ENCODE measurements at places on chromosomes 11 and 22. TPM values are rescaled to one million over a fixed set of nuclear protein-coding genes. Genes with fewer than 3 reads are reported as not detected.

DNA sequence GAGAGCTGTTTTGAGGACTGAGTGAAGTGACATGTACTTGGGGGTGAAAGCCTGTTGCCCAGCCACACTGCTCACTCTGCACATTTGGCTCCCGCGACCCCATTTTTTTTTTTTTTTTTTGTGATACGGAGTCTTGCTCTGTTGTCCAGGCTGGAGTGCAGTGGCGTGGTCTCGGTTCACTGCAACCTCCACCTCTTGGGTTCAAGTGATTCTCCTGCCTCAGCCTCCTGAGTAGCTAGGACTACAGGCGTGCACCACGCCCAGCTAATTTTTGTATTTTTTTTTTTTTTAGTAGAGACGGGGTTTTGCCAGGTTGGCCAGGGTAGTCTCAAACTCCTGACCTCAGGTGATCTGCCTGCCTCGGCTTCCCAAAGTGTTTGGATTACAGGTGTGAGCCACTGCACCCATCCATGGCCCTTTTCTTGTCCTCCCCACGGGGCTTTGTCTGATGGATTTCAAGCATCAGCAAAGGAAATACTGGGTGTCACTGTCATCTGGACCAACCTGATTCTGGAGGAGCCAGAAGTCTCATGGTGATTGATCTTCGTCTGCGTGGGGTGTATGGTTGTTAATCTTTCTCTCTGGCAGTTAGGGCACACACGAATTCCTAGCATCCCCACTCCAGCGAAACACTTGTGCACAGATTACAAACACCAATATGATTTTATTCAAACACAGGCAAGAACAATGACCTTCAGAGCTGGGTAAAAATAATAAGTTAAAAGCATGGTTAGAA is 3.4 kb upstream of the UCP3 start:
- H3K27ac ChIP-seq: no peak overlapping the region
- H3K4me3 ChIP-seq: no peak overlapping the region
- H3K27me3 ChIP-seq: no peaks in the 10 kb centered on the region
- no peaks in the 10 kb centered on the region for H3K36me3 ChIP-seq
- H3K4me1 ChIP-seq: no peaks in the 10 kb centered on the region
- DNase-seq: no peak

DNA sequence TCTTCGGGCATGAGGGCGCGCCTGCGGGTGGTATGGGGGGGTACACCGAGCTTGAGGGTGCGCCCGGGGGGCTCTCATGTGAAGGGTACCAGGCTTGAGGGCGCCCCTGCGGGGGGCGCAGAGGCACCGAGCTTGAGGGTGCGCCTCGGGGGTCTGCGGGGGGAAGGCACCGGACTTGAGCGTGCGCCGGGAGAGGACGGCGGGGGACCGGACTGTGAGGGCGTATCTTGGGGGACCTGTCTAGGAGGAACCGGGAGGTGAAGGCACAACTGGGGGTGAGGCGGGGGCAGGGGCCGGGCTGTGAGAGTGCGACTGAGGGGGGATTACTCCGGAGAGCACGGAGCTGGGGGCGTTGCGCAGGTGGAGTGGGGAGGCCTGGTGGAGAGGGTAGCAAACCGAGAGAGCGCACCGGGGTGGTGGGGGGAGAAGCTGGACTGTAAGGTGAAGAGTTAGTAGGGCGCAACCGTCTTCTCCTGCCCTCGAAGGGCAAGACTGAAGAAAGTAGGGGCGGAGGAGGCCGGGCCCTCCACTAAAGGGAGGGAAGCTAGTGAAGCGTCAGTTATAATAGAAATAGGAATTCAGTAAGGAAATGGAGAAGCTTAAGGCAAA is 1.1 kb upstream of the DDX6 start:
- no peaks in the 10 kb centered on the region for H3K27me3 ChIP-seq
- H3K36me3 ChIP-seq: no peaks in the 10 kb centered on the region
- peak overlapping the region; percentile 93 for H3K4me3 ChIP-seq
- DNase-seq: no peak

GRCh38 chr11:95363708-95364107 is 132.7 kb upstream of the SESN3 start:
- no peak for DNase-seq
- no peak overlapping the region for H3K27ac ChIP-seq
- H3K4me3 ChIP-seq: no peak overlapping the region
- H3K27me3 ChIP-seq: no peaks in the 10 kb centered on the region
- H3K4me1 ChIP-seq: peaks cover 5% of the 10 kb centered on the region
- H3K36me3 ChIP-seq: no peaks in the 10 kb centered on the region

- no peaks in the 10 kb centered on the region for H3K27me3 ChIP-seq
- DNase-seq: no peak
- H3K27ac ChIP-seq: no peak overlapping the region
- H3K4me3 ChIP-seq: no peak overlapping the region
- no peaks in the 10 kb centered on the region for H3K36me3 ChIP-seq
- no peaks in the 10 kb centered on the region for H3K4me1 ChIP-seq
These were observed 37.1 kb upstream of the SWAP70 start for GRCh38 chr11:9626496-9627394.

DNA sequence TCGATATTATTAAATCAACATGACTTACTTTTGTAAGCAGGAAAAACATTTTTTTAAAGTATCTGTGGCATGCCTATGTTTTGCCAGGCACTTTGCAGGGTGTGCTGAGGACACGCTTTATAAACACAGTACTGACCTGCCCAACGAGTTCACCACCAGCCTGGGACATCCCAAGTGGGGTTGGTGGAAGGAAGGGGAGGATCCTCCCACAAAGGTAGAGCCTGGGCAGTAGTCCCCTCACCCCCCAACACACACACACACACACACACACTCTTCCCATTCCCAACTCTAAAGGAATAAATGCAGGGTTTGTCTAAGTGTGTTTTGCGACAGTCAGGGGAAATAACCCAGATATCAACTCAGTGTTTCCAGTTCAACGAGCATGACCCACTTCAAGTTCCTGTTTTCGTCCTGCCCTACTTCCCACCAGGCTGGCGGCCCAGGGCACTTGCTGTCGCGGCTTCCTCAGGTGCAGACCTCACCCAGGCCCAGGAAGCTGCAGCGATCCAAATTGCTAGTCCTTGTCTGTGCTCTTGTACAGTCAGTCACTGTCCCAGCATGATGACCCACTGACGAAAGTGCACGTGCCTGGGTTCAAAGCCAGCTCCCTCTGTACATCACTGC is 3.1 kb downstream of the CERK start:
- H3K4me3 ChIP-seq: no peak overlapping the region
- no peak overlapping the region for H3K27ac ChIP-seq

DNA sequence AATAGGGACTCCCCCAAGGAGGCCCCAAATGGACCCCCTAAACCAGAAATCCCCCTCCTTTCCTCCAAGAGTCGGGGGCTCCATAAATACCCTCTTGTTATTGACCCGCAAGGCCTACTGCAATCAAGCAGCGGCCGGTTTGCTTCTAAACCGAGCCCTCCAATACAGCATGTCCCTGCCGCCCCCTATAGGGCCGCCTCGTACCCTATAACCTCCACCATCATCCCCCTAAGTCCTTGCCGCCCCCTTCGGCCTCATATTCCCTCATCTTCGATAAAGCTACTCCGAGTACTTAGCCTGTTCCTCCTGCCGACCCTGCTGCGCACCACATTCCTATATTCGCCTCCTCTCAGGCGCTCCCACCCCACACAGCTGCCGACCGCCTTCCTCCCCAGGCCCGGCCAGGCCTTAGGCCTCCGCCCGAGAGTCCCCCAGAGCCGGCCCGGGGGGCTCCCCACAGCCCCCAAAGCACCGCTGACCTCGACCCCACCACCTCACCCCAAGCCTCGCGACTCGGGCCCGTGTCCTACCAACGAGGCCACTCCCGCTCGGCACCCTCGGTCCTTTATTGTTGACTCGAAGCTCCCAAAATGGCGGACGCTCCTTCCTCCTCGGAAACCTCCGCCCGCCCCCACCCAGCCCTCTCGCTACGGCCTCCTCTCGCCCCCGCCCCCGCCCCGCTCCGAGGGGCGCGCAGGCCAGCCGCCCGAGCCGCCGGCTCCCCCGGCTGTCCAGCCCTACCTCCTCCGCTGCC is 430 bp downstream of the DDX6 start:
- peak; percentile 83 for DNase-seq
- no peaks in the 10 kb centered on the region for H3K27me3 ChIP-seq
- no peaks in the 10 kb centered on the region for H3K36me3 ChIP-seq
- H3K4me1 ChIP-seq: no peaks in the 10 kb centered on the region
- H3K27ac ChIP-seq: peak overlapping the region; percentile 81
- peak overlapping the region; percentile 49 for H3K4me3 ChIP-seq

- H3K27ac ChIP-seq: no peak overlapping the region
- H3K27me3 ChIP-seq: no peaks in the 10 kb centered on the region
- no peak overlapping the region for H3K4me3 ChIP-seq
- DNase-seq: no peak
- H3K36me3 ChIP-seq: peaks cover 2% of the 10 kb centered on the region
- H3K4me1 ChIP-seq: no peaks in the 10 kb centered on the region
These were observed 6.0 kb downstream of the CNTF start for GRCh38 chr11:58628446-58628845.

DNA sequence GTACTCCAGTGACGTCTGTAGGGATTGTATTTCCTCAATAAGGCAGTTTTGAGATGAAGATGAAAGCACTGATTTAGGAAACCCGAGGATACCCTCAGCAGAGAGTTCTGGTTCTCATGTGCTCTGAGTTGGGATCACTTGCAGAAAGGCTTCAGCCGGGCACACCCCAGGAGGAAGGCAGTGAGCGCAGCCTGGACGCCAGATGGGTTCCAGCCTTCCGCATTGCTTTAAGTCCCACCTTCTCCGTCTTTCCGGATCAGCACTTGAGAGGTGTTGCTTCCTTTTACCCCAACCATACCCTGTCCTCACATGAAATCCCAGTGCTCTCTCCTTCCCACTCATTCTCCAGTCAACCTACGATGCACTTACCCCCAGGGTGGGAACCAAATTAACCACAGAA is 239.5 kb upstream of the CADM1 start:
- H3K27ac ChIP-seq: no peak overlapping the region
- H3K4me3 ChIP-seq: no peak overlapping the region

GRCh38 chr11:102685754-102686153 is 19.8 kb downstream of the MMP27 start:
- H3K27ac ChIP-seq: no peak overlapping the region
- H3K27me3 ChIP-seq: no peaks in the 10 kb centered on the region
- H3K36me3 ChIP-seq: no peaks in the 10 kb centered on the region
- no peak for DNase-seq
- no peak overlapping the region for H3K4me3 ChIP-seq
- H3K4me1 ChIP-seq: no peaks in the 10 kb centered on the region

GRCh38 chr11:5626196-5626595 is 1.4 kb downstream of the TRIM34 start:
- H3K4me3 ChIP-seq: no peak overlapping the region
- no peak overlapping the region for H3K27ac ChIP-seq
- no peaks in the 10 kb centered on the region for H3K27me3 ChIP-seq
- H3K36me3 ChIP-seq: no peaks in the 10 kb centered on the region
- no peak for DNase-seq

- H3K36me3 ChIP-seq: no peaks in the 10 kb centered on the region
- no peak overlapping the region for H3K4me3 ChIP-seq
- DNase-seq: peak; percentile 95
- peak overlapping the region; percentile 4 for H3K27ac ChIP-seq
These were observed 89.0 kb upstream of the PARVA start for GRCh38 chr11:12288212-12288930.

Gene SLC22A25
- total RNA-seq: not detected

Gene INTS4
- total RNA-seq: 25.4 TPM

Gene CASP5
- 0.88 TPM for total RNA-seq

Gene KRTAP5-11
- not detected for total RNA-seq

Gene VPS11
- total RNA-seq: 24.9 TPM

Gene PMM1
- 23.8 TPM for total RNA-seq

Gene MISFA
- total RNA-seq: 1.8 TPM

Gene SLC22A8
- total RNA-seq: not detected
